Lung (tissue), 17 donors: ENCODE measurements at places on chromosomes 3 and 15. TPM values are rescaled to one million over a fixed set of nuclear protein-coding genes. Genes with fewer than 3 reads are reported as not detected.
A peak's percentile ranks its signal among the peaks of the same experiment; 100 is the strongest.

DNA sequence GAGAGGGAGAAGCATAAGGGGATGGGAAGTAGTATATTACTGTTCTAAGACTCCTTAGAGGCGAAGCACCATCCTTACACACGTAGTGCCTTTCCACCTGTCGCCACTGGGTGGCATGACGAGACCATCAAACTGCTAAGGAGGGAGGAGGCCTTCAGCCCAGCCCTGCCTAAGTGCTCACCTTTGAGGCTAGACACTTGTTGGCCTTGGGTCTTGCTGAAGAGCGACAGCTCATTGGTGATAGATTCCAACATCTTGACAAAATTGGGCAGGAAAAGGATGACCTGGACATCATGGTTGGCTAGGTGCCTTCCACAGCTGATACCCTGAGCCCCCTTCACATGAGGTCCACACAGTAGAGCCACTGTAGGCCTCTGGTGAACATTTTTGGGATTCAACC is 19.6 kb downstream of the CLK3 start:
- peaks cover 2% of the 10 kb centered on the region for H3K36me3 ChIP-seq
- no peak overlapping the region for H3K4me3 ChIP-seq
- no peaks in the 10 kb centered on the region for H3K4me1 ChIP-seq
- H3K27ac ChIP-seq, result no peak overlapping the region
- H3K27me3 ChIP-seq, result no peaks in the 10 kb centered on the region
- DNase-seq, result peak; percentile 63

The HIGD2B gene
- polyA plus RNA-seq, result not detected

GRCh38 chr15:74314795-74315438 is 52.5 kb downstream of the CYP11A1 start:
- H3K4me1 ChIP-seq, result no peaks in the 10 kb centered on the region
- H3K27ac ChIP-seq, result no peak overlapping the region
- no peak for DNase-seq

The SLC7A14 gene
- not detected for polyA plus RNA-seq

The GPR62 gene
- polyA plus RNA-seq, result not detected

The CISH gene
- 37.8 TPM for polyA plus RNA-seq

GRCh38 chr3:78969483-78969882 is 798.3 kb downstream of the ROBO1 start:
- H3K27ac ChIP-seq, result no peak overlapping the region
- H3K36me3 ChIP-seq, result no peaks in the 10 kb centered on the region
- DNase-seq, result no peak
- H3K4me3 ChIP-seq, result no peak overlapping the region
- no peaks in the 10 kb centered on the region for H3K27me3 ChIP-seq

The EIF3J gene
- 49.7 TPM for polyA plus RNA-seq

- H3K4me3 ChIP-seq, result no peak overlapping the region
Observed at GRCh38 chr15:59420986-59421618, 16.9 kb upstream of the FAM81A start.

The CD200 gene
- 6.4 TPM for polyA plus RNA-seq

DNA sequence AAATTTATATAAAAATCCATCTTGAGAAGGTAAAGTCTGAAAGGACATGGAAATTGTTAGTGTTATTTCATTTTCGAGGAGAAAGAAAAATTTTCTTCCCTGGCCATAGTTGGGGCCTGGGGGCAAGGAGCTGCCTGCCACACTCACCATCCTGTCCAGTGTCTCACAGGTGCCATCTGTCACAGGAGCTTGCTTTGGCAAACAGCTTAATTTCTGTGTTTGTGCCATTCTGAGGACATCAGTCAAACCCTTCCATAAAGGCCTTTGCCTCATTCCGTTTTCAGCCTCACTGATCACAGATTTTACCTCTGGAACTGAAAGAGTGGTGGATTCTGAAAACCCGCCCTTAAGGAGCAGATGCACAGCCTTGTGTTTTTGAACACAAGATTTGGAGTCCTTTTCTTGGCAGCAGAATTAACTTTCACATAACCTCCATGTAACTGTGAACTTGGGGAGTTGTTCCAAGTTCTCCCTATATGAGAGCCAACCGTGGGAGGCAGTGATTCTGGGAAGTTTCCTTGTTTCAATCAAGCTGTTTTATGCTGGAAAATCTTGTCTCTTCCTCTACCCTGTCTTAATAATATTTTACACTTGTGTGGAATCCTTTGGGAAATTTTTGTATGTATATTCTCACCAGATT is 254.7 kb downstream of the CACNA2D3 start:
- peak; percentile 89 for DNase-seq
- no peak overlapping the region for H3K4me3 ChIP-seq
